ENCODE measurements at places on chromosomes 4 and X.

DNA sequence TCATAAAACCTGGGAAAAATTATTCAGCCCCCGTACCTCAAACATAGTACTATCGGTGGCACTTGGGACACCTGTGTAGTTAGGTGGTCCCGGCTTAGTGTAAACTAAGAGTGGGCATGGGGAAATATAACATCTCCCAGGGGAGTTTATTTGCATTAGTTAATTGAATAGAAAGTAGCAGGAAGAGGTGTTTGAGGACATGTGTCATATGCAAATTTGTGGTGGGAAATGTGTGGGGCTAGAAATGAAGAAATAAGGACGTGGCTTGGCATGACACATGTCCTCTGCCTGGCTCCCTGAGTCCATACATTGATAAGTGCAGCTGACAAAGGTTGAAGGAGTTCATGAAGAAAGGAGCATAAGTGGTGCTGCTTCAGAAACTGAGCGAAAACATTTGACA lies 483.6 kb downstream of the SH2D1A start:
- DNase-seq: no peak

GRCh38 chr4:77012726-77013125 lies 63.1 kb downstream of the CCNI start:
- DNase-seq: no peak

- no peak for DNase-seq
These were observed 241.5 kb upstream of the IGFBP7 start for GRCh38 chr4:57351731-57352130.

DNA sequence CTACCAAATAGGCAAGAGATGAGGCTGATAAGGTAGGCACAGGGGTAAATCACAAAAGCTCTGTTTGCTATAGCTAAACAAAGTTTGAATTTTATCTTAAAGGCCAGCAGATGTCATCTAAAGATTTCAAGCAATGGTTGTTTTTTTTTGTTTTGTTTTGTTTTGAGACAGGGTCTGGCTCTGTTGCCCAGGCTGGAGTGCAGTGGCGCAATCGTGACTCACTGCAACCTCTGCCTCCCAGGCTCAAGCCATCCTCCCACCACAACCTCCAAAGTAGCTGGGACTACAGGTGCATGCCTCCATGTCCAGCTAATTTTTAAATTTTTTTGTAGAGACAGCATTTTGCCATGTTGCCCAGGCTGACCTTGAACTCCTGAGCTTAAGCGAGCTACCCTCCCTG lies 43.1 kb upstream of the NEUROG2 start:
- DNase-seq: no peak

GRCh38 chr4:4606321-4606720 lies 64.5 kb upstream of the STX18 start:
- DNase-seq: peak; percentile 65

DNA sequence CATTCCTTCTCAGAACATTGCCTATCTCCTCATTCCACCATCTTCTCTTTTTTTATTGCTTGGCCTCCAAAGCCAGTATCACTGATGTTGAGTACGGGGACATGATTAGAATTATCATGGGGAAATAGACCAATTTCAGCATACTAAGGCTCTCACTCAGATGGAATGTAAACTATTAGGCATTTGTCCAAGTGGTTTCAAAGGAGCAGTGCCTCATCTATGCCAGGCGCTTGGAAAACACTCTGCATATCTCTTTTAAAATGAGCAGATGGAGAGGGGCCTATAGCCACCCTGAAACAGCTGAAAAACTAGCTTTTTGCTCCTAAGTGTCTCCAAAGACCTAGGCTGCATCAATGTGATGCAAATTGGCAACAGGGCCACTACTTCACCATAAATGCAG lies 150.8 kb upstream of the DIPK2B start:
- DNase-seq: peak; percentile 69

- DNase-seq: no peak
These were observed 30.6 kb downstream of the HOPX start for GRCh38 chr4:56650262-56651055.

DNA sequence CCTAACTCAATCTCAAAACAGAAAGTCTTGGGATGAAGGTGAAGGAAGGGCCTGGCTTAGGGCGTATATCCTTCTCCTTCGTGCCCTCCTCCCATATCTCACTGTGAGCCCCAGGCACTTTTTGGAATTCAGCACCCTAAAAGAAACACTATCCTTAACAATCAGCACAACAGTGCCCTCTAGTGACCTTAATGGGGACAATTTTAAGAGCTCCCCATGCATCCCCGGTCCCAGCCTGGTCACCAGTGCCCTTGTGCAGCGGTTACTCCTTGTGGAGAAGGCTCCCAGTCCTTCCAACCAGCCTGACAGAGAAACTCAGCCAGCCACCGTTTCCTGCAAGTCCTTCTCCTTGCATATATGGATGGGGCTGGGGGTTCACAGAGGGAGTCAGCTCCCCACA lies 4.2 kb downstream of the PAK3 start:
- peak; percentile 24 for DNase-seq

GRCh38 chr4:151652841-151653547 lies 107.8 kb downstream of the GATB start:
- DNase-seq: no peak

Measured in IMR-90 (cell line).